ENCODE measurements at places on chromosomes 1 and 21. TPM values are rescaled to one million over a fixed set of nuclear protein-coding genes. Genes with fewer than 3 reads are reported as not detected.

- DNase-seq: no peak
These were observed 187.4 kb downstream of the CYYR1 start for GRCh38 chr21:26385721-26386120.

GRCh38 chr1:211378844-211379243 lies 52.2 kb downstream of the TRAF5 start:
- peak; percentile 59 for DNase-seq

GRCh38 chr1:206685334-206685768 lies 646 bp downstream of the MAPKAPK2 start:
- DNase-seq: no peak

DNA sequence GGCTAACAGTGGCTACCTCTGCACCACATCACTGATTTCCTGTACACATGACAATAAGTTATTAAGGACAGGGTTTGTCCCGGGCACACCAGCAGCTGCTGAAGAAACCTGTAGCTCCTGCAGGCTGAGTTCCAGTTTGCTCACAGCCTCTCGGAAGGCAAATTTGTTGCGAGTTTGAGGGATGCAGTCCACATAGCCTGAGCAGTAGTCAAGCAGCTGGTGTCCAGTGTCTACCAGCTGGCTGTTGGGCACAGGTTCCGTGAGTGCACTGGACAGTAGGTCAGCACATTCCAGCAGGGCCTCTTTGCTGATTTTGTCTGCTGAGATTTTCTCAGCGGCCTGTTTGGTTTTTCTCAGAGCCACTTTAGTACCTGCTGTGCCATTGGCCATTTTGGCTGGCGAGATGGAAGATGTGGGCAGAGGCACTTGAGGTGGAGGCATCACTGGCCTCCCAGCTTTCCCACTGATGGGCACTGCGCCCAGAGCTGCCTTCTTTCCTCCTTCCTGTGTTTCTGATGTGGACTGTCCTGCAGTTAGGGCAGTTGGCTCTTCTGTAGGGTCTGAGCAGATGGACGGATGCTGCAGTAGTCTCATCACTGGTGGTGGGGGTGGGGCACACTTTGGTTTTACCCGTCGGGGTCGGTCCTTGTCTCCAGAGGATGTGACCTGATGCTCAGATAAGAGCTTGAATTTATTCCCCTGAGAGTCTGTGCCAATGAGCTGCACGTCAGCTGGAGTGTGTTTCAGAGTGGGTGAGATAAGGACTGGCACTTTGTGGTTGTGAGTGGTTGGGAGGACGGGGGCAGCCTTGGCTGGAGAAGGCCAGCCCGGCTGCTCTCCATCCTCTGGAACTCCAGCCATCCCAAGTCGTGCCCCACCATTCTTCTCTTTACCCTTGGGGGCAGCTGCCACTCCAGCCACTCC lies 26.1 kb downstream of the TOR3A start:
- DNase-seq: no peak

DNA sequence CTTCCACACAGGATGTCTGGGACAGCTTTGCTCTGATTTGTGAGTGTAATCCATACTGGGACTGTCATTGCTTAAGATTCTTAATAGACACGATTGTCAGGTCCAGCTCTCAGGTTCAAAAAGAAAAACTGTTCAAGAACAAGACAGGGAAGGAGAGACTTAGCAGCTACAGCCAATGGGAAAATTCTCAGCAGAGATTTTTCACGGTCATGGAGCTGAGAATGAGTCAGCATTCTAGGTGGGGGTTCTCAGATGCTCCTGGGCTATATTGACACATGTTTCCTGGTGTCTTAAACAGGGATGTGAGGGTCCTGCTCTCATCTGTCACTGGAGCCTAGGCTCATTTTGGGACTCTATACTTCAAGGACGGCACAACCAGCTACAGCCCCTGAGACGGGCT lies 318.3 kb downstream of the RRAGC start:
- no peak for DNase-seq

DNA sequence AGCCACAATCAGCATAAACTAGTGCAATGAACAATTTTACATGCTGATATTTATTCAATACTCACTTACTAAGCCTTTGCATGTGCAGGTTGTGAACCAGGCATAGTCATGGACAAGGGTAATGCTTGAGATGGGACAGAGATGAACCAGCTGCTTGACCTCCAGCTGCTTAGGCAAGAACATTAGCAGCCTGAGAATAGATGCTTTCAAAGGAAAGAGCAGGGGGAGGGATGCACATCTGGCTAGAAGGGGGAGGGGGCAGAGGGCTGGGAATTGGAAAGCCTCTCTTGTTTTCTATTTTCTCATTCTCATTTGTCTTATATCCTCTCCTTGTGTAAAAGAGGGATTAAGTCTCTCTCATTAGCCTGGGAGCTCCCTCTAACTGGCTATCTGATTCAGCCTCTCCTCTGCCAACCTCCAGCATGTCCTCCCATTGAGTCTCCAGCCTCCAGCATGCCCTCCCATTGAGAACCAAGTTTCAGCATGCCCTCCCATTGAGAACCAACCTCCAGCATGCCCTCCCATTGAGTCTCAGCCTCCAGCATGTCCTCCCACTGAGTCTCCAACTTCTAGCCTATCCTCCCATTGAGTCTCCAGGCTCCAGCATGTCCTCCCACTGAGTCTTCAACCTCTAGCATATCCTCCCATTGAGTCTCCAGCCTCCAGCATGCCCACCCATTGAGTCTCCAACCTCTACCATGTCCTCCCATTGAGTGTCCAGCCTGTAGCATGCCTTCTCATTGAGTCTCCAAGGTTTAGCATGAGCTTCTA lies 38.4 kb upstream of the TRABD2B start:
- DNase-seq: no peak

- DNase-seq: no peak
These were observed 77.2 kb downstream of the BCAR3 start for GRCh38 chr1:93604411-93604810.

GRCh38 chr1:160795951-160796383 lies at the start of gene LY9:
LY9 (plus strand) TSS chr1:160796174; CDS start chr1:160796188, 14 bp downstream.
- no peak for DNase-seq

DNA sequence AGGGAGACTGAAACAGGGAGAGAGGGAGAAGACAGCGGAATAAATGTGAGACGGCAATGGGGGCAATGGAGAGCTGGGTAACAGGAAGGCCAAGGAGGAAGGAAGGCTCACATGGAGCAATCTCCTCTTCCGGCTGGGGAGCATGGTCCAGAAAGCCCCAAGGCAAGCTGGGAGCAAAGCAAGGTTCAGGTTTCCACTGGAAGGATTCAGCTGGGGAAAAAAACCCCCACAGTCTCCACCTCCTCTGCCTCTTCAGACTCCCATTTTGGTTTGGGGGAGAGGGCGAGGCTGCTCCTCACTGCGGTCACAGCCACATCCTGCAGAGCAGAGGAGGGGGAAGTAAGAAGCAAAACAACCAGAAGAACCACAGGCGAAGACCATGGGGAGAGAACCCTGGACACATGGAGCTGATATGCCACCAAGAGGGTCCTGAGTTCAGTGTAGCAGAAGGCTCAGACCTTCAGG lies 650 bp downstream of the TNFAIP8L2 start:
- no peak for DNase-seq

- no peak for DNase-seq
These were observed 18.6 kb downstream of the ABCG1 start for GRCh38 chr21:42237577-42237976.

- no peak for DNase-seq
These were observed 3.5 kb upstream of the DMRTA2 start for GRCh38 chr1:50426702-50427085.

DNA sequence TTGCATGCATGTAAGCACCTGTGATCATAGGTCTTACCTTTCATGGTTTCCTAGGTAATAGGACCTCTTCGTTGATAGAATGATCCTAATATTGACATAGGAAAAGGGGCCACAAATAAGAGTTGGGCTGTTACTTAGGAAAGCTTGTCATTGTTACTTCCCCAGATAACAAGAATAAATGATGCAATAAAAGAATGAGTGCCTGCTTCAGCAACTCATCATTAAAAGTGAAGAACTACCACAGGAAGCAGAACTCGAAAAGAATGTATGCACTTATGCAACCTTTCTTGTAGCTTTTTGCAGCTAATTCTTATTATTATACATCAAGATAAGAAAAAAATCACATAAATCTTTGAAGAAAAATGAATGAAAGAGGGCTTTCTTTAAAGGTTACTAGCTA lies 548.6 kb downstream of the LTN1 start:
- DNase-seq: no peak

- no peak for DNase-seq
These were observed 608 bp downstream of the SNRNP40 start for GRCh38 chr1:31295874-31296485.

DNA sequence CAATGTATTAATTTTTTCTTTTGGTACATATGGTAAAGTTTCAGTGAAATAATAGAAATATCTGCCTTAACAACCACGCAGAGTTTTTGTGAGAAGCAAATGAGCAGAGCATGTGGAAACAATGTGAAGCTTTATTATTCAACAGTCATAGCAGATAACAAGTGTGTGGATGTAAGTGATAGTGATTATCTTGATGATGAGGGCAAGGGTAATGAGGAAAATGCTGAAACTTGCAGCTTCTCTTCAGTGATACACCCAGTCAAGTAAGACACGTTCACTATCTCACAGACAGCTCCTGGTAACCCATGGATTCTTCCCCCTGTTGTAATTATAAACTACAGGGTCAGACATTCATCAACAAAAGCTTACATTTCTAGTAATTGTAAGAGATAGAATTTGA lies 14.6 kb upstream of the OR2L5 start:
- DNase-seq: no peak

GRCh38 chr21:43767984-43768867 lies 7.9 kb downstream of the CSTB start:
- DNase-seq: peak; percentile 88

DNA sequence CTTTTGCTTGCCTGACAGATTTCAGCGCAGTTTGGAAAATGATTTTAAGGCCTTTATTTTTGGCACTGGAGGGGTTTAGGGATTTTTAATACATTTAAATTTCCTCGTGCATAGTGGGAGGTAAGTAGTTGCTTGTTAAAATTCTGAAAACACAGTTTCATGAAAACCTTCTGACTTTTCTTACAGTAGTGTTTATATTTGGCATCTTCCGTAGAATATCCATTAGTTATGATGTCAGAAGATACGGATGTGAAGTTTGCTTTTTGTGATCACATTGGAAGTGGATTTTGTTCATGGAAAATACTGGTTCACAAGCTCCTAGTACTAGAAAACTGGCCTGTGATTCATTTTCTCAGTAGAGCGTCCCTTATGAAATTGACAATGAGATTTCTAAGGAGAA lies 1.3 kb downstream of the RABGAP1L start:
- no peak for DNase-seq

DNA sequence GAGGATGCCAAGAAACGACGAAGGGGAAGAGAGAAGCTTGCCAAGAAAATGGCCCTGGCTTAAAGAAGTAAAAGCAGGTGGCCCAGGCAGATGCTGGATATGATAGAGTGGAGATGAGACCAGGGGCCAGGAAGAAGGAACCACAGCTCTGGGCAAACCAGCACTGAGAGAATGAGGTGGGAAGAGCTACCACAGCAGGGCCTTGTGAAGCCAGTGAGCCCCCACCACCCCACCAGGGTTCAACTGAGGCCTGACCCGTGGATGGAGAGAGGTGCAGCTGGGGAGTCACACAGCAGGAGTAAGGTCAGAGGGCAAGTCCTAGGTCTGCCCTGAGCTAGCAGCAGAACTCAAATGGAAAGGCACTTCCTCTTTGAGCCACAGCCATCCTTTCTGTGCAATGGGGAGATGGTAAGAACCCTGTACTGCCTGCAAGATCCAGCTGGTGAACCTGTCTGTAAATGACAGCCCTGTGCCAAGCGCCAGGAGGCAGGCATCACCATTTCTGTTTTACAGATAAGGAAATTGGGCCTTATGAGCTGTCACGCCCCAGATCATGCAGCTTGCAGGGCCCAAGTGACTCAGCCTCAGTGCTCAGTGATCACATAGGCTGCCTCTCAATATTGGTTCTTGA lies 8.5 kb downstream of the SH3BGRL3 start:
- DNase-seq: no peak

DNA sequence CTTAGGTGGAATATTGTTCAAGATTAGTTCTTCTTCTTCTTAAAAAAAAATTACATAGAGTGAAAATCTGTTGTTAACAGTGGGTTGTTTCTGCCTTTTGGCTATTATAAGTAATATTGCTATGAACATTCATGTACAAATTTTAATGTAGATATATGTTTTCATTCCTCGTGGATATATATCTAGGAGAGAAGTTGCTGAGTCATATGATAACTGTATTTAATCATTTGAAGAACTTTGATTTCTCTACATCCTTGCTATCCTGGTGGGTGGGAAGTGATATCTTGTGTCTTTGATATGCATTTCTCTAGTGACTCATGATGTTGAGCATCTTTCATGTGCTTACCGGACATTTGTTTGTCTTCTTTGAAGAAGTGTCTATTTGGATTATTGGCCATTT lies 29.9 kb downstream of the MAST2 start:
- no peak for DNase-seq

DNA sequence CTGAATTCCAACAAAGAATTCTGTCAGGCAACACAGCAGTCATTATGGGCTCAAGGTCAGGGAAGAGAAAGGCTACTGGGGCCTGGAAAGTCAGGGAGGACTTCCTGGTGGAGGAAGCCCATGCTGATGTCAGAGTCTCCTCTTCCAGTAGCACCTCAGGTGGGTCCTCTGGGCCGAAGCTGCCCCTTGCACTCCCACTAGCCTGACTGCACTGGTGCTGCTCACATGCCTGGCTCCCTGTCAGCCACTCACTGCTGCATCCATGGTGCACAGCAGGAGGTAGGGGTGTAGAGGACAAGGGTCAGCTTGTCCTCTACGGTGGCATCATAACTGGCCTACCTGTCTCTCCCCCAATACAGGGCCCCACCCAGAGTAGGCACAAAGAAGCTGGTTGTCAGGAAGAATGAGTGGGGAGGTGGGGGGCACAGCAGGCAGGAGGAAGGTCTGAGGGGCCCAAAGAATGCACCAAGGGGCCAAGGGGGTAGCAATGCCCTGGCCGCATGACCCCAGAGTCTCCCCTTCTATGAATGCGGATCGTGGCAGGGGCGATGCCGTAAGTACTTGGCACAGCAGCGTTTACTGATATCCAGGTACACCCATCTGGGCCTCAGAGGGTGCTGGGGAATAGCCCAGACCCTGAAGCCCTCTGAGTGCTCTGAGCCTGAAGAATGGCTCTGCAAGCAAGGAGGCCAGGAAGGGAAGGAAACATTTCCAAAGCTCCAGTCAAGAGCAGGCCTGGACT lies 80.3 kb downstream of the GLIS1 start:
- DNase-seq: no peak

- DNase-seq: peak; percentile 93
These were observed 394.8 kb downstream of the USP25 start for GRCh38 chr21:16124378-16125138.

The PAQR6 gene
- total RNA-seq: 1.2 TPM

The IGSF8 gene
- total RNA-seq: 25.2 TPM

The PLEKHA6 gene
- total RNA-seq: 6.0 TPM

The PDE4DIP gene
- total RNA-seq: 37.9 TPM

The OR2W3 gene
- not detected for total RNA-seq

The FALEC gene
- not detected for total RNA-seq

The FAM163A gene
- total RNA-seq: not detected

The AMIGO1 gene
- 0.82 TPM for total RNA-seq

All from foreskin keratinocyte (primary cell).